ENCODE measurements at places on chromosomes 7 and 10.
A peak's percentile ranks its signal among the peaks of the same experiment; 100 is the strongest.

DNA sequence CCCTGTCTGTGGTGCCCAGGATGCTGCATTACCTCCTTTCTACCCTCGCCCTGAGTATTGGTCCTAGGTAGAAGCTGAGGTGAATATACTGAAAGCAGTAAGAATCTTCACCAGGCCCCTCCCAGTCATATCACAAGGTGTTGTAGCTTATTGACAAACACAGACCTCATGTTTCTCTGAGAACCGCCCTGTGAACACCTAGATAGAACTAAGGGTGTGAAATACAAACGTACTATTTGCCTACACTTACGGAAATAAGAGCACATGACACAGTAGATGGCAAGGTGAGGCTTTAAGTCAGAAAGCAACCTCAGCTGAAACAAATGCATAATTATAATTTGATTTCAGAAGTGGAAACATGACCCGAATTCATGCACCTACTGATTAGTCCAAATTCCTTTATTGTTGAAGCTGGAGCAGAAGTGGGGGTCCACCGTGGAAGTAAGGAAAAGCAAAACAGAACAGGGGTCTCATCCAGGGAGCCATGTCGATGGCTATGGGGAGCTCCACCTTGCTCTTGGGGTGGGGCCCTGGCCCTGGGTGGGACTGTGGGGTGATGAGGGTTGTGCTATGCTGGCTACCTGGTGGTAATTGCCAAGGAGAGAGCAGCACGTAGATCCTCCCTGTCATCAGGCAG, at the start of gene NPSR1:
Gene NPSR1 (plus strand): TSS at position 587 of the 637 bp plus-strand sequence. CDS start 195 bp downstream, outside the sequence.
- no peak for DNase-seq

DNA sequence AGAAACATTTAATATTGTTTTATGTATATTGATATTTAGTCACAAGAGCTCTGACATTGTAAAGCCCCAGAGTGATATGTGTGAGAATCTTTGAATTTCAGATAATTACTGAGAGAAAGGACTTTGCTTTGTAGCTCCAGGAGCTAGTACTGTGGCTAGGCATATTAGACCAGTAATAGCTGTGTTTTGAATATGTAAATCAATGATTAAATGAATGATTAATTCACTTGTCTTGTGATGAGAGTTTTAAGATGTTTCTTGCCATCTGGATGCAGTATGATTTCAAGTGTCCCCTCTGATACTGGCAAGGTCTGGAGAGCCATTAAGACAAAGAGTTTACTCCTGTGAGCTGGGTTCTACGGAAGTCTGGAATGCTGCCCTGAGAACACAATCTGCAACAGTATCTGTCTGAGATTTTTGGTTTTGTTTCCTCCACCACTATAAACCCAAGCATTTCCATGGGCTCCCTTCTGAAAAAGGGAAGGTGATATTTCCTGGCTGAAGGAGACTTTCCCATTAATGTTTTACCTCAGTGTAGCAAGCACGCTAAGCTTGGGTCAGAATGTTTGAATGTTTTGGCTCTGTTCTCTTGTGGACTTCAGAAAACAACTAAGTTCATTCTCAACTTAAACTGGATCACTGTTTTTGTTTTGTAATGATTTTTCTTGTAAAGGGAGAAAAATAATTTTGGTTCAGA, 61.3 kb upstream of the BICC1 start:
- no peak for DNase-seq

DNA sequence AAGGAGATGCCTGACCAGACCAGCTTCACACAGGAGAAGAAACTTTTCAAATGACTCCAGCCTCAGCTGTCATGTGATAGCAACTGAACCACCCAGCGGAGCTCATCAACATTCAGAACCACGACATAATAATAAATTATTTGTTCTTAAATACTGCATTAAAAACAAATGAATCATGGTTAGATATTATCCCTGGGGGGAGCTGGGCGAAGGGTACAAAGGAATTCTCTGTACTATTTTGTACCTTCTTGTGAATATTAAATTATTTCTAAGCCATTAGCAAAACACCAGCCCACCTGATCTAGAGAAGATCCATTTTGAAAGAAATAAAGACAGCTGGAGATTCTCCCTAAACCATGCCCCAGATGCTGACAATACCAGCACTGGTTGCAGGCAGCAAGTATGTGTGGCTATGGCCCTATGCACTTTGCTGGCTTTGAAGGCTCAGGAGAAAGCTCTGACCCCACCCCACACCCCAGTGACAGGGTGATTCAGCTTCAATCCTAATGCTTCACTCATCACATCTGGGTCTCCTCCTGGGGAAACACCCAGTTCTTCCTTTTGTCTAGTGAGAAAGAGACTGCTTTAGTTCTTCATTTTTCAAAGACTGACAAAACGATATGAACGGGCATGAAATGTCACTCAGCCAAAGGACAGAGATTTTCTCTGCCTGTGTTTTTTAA, 45.5 kb upstream of the NKX2-3 start:
- no peak for DNase-seq

DNA sequence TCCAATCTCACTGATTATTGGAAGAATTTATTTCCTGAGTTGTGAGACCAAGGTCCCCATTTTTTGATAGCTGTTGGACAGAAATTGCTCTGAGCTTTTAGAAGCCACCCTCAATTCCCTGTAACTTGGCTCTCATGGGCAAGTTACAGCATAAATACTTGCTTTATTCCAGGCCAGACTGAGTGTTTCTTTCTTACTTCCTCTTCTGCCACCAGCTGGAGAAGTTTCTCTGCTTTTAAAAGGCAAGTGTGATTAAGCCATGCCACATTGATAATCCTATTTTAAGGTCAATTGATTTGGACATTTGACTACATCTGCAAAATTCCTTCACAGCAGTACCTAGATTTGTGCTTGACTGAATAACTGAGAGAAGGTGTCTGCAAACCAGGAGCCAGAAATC, 14.1 kb upstream of the TAS2R41 start:
- no peak for DNase-seq

GRCh38 chr10:31102421-31102820, 70.8 kb upstream of the ZNF438 start:
- DNase-seq: no peak

- no peak for DNase-seq
Observed at GRCh38 chr10:79057481-79058275, 11.1 kb upstream of the ZMIZ1 start.

DNA sequence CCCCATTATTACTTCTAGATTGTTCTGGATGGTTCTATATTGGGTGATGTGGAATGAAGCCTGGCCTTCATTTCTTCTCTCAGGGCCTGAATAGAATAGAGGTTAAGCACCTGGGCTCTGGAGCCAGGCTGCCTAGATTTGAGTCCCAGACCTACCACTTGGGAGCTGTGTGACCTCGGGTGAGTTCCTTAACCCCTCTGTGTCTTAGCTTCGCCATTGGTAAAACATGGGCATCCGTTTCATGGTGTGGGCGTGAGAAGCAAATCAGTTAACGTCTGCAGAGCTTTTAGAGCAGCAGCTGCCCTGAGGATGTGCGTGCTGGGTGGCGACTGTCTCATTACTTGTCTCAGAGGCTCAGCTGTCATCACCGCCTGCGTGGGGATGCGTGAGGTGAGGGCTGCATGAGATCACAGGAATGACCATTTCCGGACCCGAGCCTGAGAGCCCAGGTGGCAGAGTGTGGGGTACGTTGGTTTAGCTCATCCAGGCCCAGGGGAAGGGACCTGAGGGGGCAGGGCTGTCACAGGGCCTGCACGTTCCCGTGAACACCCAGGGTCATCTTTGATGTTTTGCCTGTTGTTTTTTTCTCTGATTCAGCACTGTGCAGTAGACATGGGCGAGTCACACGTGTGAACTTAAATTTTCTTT, 9.7 kb downstream of the AGAP3 start:
- DNase-seq: no peak

- peak; percentile 91 for DNase-seq
Observed at GRCh38 chr7:79452032-79452494, 1.4 kb downstream of the MAGI2 start.

GRCh38 chr7:129655811-129656210, 44.3 kb downstream of the NRF1 start:
- DNase-seq: no peak

- no peak for DNase-seq
Observed at GRCh38 chr10:69976795-69977546, 75.7 kb upstream of the MACROH2A2 start.

DNA sequence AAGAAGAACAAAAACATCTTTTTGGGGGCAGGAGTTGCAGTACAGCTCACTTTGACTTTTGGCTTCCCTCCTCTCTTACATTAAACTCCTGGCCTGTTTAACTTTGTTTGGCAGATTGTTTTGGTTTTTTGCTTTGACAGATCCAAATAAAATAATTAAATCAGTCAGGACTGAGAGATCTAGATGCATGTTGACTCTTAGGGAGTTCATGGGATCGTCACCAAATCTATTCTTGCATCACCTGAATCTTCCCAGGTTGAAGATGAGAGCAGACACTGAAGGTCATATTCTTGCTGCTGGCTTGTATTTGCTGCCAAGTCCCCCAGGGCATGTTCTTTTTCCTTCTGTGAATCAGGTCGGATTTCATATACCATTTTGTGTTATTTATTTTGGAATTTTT, 759.4 kb downstream of the CNTNAP2 start:
- DNase-seq: no peak

- no peak for DNase-seq
Observed at GRCh38 chr7:121420976-121421375, 24.9 kb upstream of the FAM3C start.

DNA sequence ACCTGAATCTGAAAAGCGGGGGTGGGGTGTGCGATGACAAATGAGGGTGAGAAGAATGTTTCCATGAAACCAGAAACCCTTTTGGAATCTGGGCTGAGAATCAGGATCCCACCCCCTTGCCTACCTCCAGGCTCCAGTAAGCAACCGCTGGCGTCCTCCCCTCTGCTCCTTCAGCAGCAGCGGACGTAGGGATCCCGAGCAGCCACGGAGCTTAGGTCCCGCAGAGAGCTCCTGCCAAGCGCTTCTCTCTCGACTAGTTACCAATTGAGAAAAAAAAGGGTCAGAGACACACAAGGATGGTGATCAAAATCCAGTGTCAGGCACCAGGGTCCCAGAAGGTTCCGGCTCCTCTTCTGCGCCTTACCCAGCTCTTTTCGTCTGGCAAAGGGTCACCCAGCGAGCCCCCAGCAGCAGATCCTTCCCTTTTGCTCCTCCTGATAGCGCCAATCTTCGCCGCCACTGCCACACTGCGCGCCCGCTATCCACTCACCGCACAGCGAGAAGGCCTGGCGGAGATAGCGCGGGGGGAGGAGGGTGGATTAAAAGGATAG, 733.5 kb downstream of the ZWINT start:
- DNase-seq: no peak
